ENCODE measurements at places on chromosomes 12 and 14.

- no peak for DNase-seq
Observed at GRCh38 chr14:94421316-94421715, 31.3 kb downstream of the SERPINA11 start.

- DNase-seq: no peak
Observed at GRCh38 chr12:65204886-65205525, 35.6 kb downstream of the LEMD3 start.

GRCh38 chr14:49953196-49953595 lies 60.3 kb downstream of the ARF6 start:
- DNase-seq: no peak

- no peak for DNase-seq
Observed at GRCh38 chr12:68784015-68784414, 24.0 kb upstream of the MDM2 start.
